NCI-H526 treated with DMSO at 0.1 percent for 48 hours (cell line): ENCODE measurements at places on chromosomes 4 and X.

DNA sequence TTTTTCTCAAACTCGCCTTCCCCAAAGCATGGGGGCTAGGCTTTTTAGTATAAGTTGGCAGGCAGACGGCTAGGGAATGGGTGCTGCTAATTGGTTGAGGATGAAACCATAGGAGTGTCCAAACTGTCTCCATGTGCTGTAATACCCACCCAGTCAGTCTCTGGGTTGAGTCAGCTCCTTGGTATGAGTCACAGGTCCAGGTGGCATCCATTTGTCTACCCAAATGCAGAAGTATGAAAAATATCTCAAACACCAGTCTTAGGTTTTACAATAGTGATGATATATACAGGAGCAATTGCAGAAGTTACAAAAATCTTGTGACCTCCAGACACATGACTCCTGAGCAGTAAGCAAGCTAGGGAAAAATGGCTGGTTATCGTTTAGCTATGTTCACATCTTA, 27.4 kb upstream of the CCSER1 start:
- DNase-seq = no peak

DNA sequence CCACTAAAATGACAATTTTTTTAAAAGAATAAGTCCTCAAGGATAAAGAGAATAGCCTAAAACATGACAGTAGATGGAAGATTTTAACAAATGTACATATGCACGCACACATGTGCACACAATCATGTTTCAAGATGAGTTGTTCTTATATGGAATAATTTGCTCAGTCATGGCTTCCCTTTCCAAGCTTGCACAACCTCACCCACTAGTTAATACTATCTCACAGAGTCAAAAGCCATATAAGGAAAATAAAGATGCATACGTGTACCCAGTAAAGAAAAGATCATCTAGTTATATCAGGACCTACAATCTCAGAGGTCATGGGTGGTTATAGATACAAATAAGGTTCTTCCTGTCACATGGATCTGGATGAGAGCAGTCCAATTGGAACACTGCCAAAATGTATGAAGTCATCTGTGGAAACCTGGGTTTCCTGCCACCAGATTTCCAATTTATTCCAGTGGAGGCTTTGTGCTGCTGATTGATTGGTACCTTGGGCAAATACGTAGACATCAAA, 56.1 kb downstream of the FAM13A start:
- peak; percentile 44 for DNase-seq

DNA sequence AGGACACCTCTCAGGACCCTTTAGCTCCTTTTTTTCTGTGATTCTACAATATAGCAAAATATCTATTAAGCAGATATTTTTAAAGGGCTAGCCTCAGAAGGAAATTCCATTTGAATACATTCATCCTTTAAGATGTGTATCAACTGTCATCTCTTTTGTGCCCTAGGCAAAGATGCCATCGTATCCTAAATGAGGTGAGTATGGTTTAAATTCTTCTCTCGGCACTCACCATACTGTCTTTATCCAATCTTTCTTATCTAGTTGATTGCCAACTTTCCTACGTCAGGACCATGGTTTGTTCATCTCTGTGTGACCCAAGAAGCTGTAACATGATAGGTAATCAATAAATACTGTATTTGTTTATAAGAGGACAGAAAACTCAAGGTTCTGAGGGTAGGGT, 176.0 kb downstream of the LDB2 start:
- DNase-seq = no peak

DNA sequence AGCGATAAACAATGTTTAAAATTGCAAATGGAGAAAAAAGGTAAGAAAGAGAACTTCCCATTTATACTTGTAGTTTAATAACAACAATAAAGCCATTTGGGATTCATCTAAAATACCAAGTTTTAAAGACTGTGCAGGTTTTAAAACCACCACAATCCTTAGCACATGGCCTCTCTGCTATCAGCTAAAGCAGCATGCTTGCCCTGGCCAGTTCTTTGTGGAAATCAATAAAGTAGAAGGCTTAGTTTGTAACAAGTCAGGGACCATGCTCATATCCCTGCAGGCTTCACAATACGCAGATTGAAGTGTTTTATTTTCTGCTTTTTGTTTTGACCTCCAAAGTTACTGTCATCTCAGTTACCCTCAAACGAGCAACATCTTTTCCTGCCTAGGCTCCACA, 249.5 kb downstream of the INPP4B start:
- DNase-seq = no peak

DNA sequence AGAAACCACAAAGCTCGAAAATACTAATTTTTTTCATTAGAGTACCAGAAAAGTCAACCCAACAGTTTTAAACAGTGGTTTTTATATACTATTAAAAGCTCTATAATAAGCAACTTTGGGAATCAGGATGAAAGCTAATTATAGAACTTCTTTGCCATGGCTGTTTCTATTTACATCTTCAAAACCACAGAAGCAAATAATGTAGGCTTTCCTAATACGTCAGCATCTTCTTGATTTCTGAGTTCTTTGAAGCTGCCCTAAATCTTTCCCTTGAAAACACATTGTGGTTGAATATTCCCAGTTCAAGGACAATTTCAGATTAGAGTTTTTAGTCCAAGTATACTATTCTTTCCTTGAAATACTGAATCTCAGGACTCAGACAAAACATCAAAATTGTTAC, 460.2 kb upstream of the FAT1 start:
- no peak for DNase-seq

DNA sequence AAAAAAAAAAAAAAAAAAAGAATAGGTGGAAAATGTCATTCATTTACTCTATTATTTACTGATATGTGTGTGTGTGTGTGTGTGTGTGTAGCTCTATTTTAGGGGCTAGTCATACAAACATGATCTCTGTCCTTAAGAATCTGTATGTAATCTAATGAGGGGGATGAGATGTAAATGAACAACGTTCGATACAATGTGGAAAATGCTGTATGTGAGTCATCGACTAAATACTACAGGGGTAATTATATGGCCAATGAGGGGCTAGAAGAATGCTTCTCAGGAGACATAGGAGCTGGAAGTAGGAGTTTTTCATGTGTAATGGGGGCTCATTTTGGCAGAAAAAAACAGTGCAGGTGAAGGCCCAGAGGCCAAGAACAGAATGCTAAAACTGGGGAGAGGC, 41.9 kb downstream of the LEF1 start:
- DNase-seq = no peak

DNA sequence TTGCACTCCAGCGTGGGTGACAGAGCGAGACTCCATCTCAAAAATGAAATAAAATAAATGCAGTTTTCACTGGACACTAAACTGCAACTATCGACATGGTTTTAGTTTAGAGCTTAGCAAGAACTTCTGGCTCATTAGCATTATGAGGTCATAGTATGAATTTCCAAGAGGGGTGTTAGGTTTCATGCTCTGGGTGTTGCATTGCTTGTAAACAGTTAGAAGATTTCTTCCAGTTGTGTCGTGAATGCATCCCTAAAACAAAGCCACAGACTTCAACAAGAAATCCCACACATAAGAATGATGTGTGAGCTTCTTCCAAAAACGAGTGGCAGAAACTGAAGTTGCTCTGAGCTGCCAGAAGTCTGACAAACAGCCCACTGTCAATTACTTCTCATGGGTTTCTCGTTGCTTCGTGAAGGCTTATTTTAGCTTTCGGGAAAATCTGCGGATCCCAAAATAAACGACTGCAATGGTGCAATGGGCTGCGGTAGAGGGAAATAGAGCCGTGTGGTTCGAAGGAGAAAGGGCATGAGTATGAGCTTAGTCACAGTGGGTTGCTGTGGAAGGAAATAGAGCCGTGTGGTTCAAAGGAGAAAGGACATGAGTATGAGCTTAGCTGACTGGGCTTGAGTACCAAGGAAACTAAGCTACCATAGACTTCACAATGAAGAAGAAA, 354.9 kb downstream of the DHRSX start:
- DNase-seq = no peak

DNA sequence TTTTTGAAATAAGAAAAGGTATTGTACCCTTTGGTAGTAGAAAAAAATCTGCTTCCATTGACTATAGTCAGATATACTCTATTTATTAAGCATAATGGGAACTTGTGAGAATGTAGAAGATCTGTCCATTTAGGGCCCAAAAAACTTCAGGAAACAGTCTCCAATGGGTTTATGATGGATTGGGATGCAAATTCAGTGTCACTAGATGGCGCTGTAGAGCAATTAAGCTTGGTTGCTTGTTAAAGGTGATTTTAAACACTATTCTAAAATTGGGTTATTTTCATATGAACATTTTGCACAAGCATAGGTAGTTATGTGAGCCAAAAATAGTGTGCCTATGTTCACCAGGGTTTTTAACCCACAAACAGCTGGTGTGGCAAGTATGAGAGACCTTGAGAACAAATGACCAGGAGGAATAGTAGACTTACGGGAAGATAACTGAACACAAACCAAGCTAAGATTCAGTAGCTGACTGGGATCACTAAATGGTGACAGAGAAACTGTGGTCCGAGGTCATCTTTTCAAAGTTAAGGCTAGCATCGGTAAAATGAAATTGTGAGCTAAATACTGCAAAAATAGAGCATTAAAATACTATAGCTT, 80.3 kb upstream of the LSM6 start:
- no peak for DNase-seq

GRCh38 chr4:75845992-75846391, 56.3 kb downstream of the PPEF2 start:
- DNase-seq = no peak

DNA sequence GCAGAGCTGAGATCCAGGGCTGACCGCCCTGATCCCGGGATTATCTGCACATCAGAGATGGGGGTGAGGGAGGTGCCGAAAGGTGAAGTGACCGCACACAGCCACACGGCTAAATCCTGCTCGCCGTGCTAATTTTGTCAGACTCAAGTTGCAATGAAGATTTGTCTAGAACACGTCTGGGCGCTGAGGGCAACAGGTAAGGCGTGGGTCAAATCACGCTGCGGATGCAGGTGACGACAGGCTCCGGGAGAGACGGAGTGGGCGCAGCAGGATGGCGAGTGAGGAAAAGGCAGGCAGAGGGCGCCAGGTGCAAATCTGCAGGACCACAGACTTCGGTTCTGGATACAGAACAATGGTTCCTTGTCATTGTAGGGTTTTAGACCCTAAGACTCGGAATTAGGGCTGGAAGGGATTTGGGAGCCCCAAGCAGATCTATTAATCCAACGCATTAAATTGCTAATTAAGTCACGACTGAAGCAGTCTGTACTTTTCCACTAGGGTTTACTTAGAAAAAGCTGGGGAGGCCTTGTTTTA, 1.9 kb upstream of the TBC1D14 start:
- peak; percentile 59 for DNase-seq

DNA sequence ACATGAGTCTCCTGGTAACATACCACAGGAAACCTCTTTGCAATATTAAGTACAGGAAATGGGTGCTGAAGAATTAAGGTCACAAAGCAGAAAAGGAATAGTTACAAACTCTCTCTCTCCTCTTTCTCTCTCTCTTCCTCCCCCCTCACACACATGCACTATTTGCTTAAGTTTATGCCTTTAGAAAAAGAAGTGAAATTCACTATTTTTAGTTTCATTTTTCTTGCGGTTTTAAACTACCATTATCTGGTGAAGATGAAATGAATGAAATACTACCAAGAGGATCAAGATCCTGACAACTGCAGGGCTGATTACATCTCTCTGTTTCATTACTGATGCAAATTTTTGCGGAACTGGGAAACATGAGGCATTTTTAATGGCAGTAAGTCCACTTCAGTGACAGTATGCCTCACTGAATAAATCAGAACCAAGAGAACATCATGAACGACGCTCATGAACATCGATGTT, 64.3 kb upstream of the FTHL17 start:
- no peak for DNase-seq

DNA sequence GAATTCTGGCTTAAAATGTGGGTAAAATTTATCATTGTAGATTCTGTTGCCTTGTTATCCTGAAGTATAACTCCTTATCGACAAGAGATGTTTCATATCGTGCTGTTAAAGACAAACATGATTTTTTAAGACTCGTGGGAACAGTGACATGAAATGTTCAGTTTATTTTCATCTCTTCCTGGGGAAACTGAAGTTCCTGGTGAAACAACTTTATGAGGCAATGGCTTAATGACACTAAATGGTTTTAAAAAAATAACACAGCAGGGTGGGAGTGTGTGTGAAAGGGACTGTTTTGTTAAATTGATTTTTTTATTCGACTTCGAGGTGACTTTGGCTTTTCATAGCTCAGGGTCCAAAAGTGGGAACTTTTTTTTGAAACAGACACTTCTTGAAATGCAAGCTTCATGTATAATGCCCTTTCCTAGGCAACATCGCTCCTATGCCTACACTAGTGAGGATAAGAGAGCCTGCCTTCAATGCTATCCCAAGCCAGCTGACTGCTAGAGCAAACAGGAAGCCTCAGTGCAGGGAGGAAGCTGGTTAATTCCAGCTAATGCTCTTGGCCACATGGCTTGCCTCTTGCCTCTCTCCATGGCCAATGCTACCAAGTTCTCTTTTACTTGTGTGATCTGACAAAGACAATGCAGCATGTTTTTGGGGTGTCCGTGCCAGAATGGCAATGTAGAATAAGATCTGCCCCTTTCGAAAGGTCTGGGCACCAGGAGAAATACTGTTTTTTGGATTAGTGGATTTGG, 80.9 kb upstream of the PLAC1 start:
- no peak for DNase-seq

GRCh38 chr4:22487328-22487727, 28.5 kb downstream of the ADGRA3 start:
- DNase-seq = no peak

DNA sequence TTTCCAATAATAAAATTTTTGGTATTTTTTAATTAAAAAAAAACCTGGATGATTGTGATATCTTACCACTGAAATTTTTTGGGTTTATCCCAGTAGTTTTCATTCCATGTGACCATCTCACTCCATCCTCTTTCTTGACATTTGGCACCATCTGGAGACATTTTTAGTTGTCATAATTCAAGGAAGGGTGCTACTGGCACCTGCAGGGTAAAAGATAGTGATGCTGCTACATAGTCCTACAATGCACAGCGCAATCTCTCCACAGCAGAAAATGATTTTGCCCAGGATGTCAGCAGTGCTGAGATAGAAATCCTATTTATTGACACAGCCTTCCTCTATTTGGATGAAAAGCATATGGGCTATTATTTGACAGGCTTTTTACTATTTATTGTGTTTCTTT, 79.3 kb downstream of the RBPJ start:
- no peak for DNase-seq

DNA sequence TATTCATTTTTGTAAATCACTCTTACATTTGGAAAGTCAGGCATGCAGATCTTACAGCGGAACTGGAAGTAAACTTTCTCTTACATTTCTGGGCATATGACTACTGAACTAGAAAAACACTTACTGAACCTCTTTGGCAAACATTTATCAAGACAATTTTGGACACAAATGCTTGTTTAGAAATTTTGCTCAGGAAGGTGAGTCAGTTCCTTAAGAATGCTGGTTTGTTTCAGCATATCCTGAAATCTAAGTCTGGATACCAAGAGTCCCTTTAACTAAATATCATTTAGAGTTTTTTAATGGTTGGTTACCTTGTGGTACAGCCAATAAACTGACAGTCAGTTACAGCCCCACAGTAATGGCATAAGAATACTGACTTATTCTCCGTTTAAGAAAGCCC, 15.0 kb downstream of the SHISA3 start:
- no peak for DNase-seq

GRCh38 chr4:185036842-185037241, 18.6 kb downstream of the HELT start:
- no peak for DNase-seq
